ENCODE measurements at places on chromosomes 5 and 9. TPM values are rescaled to one million over a fixed set of nuclear protein-coding genes. Genes with fewer than 3 reads are reported as not detected.
A peak's percentile ranks its signal among the peaks of the same experiment; 100 is the strongest.

Gene DAB2IP
- 68.0 TPM for total RNA-seq

Gene DNAH5
- total RNA-seq, result 0.20 TPM

Gene ZNF483
- 0.55 TPM for total RNA-seq

Gene FAXDC2
- 20.2 TPM for total RNA-seq

Gene PCDHGA7
- 2.2 TPM for total RNA-seq

Gene TCF7
- 5.9 TPM for total RNA-seq

Gene SLC25A46
- total RNA-seq, result 44.2 TPM

Gene IRX4
- 58.3 TPM for total RNA-seq

Gene LECT2
- not detected for total RNA-seq

Gene C9
- not detected for total RNA-seq

Gene SH3TC2
- total RNA-seq, result 0.80 TPM

Gene FGF10
- 0.38 TPM for total RNA-seq

Gene RASEF
- total RNA-seq, result 3.6 TPM

Gene ESM1
- total RNA-seq, result not detected

Gene TERT
- total RNA-seq, result not detected

Gene IFNA2
- total RNA-seq, result not detected

Gene SLC1A1
- 2.1 TPM for total RNA-seq

Gene IL5
- total RNA-seq, result not detected

Gene TOR2A
- 11.5 TPM for total RNA-seq

Gene MARVELD2
- total RNA-seq, result 16.7 TPM

Gene LSM11
- 3.9 TPM for total RNA-seq

DNA sequence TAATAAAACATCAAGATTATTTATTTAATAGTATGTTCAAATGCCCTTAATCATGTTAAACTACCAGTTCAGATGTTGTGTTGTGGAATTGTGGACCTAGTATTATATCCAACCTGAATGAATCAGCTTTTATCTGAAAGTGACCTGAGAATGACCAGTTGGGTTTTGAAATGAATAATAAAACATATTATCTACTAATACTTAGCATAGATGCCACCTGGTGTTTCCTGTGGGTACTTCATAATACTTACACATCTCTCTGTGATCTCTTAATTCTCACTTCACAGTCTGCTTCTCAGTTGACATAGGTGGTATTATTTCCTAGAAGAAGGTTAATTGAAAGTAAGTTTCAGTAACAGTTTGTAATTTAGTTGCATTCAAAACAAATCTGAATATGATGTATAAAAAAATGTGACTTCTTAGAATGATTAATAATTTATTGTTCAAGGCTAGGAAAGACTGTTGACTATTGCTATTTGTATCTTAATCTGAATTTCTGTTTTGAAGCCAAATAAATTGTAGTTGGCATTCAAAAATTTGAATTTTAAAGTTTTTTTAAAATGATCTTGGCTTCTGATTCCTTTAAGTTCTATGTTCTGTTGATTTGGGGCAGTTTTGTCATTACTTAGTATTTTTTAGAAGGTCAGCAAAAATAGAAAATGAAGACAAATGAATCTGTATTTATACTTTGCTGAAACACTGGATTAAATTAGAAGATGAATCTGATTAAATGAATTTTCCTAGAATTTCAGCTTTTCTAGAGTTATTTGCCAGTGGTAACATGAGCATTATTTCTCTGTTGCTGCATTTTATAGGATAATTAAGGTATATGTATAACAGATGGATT lies 48.2 kb downstream of the KIF2A start:
- DNase-seq, result no peak

- DNase-seq, result no peak
These were observed 23.4 kb downstream of the RANBP17 start for GRCh38 chr5:170885256-170885655.

GRCh38 chr5:88954511-88954910 lies 71.5 kb upstream of the MEF2C start:
- no peak for DNase-seq

DNA sequence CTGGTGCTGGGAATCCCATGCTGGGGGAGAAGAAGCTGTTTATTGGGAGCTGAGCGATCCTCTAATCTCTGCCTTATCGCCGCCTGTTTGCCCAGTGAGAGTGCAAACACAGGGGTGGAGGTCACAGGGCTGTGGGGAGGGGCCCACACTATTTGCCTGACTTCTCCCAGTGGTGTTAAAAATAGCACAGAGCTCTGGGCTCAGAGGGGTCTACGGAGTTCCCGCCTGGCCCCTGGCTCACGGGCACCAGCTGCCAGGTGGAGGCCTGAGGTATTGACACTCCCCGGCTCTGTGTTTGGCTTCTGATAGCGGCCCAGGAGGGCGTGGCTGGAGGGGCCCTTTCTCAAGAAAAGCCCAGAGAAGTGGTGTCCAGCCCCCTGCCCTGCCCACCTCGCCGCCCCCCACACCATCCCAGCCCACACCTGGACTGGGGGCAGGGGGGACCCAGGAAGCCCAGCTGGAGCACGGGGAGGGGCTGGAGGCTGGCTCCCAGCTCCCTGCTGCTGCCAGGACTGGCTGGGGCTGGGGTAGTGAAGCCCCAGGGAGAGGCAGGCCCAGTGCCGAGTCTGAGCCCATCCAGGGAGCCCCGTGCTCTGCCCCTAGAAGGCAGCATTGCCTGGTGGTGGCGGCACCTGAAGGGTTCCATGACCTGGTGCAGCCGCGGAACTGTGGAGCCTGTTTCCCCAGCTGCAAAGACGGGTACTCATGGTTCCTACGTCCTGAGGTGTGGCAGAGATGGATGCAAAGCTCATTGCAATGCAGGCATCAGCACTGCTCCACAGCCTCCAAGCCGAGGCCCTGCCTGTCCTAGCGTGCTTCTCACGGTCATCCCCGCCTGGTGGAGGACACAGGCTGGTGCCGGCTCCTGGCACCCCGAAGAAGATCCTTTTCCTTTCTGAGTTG lies 35.7 kb upstream of the EGFL7 start:
- DNase-seq, result no peak

- no peak for DNase-seq
These were observed 54.4 kb downstream of the NEURL1B start for GRCh38 chr5:172695232-172696054.

DNA sequence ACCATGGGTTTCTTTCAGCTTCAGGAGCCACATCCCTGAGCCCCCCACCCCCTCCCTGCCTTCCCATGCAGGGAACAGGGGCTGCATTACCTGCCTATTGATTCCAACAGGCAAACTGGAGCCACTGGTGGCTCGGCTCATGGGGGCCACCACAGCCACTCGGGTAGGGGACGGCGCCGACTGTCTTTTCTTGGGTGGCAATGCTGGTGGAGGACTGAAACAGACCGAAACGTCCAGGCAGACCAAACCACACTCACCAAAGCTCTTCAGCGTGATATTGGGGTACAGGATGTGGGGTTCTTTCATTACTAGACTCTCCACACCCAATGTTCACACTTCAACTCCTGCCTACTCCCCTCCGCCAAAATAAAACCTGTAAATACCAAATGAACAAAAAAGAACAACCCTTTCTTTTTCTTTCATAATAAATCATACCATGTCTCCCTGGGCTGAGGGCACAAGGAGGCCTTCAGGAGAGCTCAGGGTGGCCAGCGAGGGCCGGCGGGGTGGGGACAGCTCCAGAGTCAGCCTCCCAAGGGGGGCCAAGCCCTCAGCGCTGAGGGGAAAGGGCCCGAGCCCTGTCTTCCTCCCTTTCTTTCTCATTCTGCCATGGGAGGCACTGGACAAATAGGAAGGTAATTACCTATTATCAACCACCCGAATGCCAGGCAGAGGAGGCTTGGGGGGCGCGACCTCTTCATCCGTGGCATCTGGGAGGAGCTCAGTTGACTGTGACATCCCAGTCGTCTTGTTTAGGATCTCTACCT lies 83.3 kb downstream of the PRRT1B start:
- DNase-seq, result no peak

- DNase-seq, result peak; percentile 81
These were observed 998 bp downstream of the SLC23A1 start for GRCh38 chr5:139381837-139382761.

GRCh38 chr9:136825295-136826187 lies 16.7 kb upstream of the AJM1 start:
- no peak for DNase-seq

- DNase-seq, result no peak
These were observed 265.3 kb upstream of the GAS1 start for GRCh38 chr9:87212605-87213021.

DNA sequence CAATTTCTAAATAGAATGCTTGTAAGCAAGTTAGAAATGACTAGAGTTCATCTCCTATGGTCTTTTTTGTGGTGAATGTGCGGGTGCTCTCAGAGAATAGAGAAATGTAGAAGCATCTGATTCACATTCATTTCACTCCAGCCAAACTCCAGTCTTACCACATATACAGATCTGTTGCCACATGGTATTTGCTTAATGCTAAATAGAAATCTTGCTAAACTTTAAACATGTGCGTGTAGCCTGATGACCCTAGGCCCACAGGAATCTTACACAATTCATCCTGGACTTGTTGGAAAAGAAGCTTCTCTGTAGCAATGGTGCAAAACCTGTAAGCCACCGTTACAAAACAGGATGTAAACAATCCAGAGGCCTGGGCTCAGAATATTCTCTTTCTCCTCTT lies 135.2 kb downstream of the PCSK1 start:
- no peak for DNase-seq

DNA sequence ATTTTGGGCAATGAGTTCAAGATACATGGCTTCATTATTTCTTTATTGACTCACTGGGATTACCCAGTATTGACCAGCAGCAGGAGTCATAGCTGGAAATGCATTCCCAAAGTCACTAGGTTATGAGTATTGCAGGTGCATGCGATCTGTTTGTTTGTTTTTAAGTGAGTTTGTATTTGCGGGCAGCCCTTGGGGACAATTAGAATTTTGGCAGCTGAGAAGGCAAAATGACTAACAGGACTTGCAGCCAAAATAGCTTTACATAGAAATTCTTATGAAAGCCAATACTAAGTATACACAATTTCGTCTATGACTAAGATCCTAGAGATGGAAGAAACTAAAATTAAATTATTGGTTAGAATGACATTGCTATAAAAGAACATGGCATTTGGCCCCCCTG lies 18.1 kb upstream of the RGMB start:
- no peak for DNase-seq

DNA sequence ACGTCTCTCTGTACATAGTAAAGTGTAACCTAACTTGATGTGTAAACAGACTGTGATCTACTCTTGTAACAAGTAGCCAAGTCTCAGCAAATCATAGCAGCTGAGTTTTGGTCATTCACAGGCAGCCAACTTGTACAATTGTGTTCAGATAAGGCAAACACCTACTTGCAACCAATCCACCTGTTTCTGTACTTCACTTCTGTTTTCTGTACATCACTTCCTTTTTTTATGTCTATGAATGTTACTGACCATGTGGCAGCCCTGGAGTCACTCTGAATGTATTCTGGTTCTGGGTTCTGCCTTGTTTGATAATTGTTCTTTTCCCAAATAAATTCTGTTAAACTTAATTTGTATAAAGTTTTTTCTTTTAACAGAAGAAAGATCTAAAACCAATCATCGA lies 26.0 kb downstream of the RLN2 start:
- DNase-seq, result no peak

DNA sequence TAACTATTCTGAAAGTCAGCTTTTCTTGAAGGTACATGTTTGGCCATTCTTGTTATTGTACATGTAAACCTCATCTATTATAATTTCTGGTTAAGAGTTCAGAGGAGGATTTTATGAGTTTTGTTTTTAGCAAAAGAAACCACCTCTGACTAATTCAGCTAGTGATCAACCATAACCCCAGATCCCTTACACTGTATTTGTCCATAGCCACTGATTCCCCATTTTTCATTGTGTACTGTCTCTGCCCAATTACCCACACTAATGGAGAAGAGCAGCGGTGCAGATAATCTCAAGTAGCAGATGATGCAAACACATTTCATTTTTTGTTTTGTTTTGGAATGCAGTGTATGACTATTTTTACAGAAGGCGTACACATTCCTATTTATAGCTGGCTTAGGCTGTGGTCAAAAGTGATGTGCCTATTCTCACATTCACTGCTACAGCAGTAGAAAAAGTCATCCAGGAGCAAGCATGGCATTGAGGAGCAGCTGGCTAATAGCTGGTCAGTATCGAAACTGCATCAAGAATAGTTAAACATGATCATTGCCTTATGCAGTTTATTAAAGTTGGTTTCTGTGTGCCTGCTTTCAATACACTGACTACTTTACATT lies 988.3 kb downstream of the DTWD2 start:
- no peak for DNase-seq

- DNase-seq, result no peak
These were observed 109.0 kb upstream of the FSTL4 start for GRCh38 chr5:133721365-133721764.

GRCh38 chr5:14668181-14668591 lies 3.7 kb downstream of the OTULIN start:
- no peak for DNase-seq

- no peak for DNase-seq
These were observed 842.6 kb upstream of the ACO1 start for GRCh38 chr9:31541721-31542281.

DNA sequence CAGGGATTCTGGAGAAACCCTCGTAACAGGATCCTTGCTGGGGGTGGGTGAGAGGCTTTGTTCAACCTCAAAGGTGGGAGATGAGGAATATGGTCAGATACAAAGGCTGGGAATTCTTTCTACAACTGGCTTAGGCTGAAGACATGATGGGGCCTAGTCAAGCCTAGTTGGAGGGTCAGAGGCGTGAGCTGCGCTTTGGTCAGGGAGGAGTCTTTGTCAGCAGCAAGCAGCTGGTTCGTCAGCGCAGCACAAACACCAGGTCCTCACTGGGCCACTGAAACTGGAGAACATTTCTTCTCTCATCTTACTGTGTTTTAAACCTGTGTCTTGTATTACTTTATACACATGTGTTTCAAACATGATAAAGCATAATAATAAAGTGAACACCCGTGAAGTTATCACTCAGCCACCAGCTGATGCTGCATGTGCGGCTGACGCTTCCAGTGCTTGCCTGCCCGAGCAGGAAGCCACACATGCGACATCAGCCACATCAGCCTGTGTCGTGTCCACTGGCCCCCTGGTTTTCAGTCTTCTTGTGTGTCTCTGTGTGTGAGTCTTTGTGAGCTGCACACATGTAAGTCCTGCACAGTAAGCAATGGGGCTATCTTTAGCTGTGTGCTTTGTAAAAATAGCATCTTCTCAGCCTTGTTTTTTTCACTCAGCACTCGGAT lies 81.5 kb downstream of the WNK2 start:
- no peak for DNase-seq

- DNase-seq, result no peak
These were observed 140.9 kb downstream of the AOPEP start for GRCh38 chr9:94867281-94867841.

DNA sequence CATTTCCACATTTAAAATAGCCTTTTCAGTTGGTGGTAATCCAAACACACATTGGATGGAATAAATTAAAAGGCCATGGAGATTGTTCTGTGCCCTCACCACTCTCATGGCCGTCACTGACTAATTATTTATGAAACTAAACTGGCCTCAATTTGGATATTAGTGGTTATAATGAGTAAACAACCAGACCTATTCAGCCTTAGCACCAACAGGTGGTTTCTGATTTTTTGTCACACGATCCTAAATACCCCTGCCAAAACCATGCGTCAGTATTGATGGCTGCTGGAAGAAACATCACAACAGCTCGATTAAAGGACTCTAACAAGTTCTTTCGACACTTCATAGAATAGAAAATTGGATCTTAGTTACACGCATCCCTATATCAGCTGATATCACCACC lies 276.0 kb upstream of the DAP start:
- no peak for DNase-seq

- DNase-seq, result no peak
These were observed 26.6 kb downstream of the MRPL22 start for GRCh38 chr5:154967421-154968024.

GRCh38 chr9:68640421-68641089 lies 64.5 kb upstream of the PIP5K1B start:
- DNase-seq, result no peak
